ENCODE measurements at places on chromosomes 5 and 9.

GRCh38 chr9:35798658-35799374 lies 7.4 kb downstream of the NPR2 start:
- no peak for DNase-seq

DNA sequence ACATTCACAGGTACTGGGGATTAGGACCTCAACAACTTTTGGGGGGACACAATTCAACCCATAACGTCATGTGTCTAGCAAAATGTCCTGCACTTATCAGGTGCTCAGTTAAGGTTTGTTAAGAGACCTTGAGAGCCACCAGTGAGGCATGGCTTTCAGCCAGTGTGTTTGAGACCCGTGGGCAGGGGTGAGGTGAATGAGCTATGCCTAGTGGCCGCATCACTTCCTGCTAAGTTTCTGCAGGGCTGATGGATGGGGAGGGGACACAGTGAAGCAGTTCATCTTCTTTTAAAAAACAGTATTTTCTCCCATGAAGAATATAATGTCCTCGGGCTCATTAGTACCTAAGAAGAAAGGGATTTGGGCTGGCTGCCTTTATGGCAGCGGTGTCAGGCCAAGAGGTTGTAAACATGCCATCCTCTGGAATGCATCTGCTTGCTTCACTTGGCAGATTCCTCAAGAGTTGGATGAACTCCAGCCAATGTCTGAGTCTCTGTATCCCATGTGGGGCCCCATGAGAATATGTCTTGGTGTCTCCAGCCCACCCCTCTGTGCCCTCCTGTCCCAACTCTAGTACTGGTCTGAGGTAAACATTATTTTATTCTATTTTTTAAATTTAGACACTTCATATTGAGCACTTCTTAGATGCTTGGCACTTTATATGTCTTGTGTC lies 282.2 kb downstream of the CWC27 start:
- no peak for DNase-seq

- DNase-seq: no peak
Measured at GRCh38 chr5:50415912-50416311, 25.2 kb downstream of the EMB start.

DNA sequence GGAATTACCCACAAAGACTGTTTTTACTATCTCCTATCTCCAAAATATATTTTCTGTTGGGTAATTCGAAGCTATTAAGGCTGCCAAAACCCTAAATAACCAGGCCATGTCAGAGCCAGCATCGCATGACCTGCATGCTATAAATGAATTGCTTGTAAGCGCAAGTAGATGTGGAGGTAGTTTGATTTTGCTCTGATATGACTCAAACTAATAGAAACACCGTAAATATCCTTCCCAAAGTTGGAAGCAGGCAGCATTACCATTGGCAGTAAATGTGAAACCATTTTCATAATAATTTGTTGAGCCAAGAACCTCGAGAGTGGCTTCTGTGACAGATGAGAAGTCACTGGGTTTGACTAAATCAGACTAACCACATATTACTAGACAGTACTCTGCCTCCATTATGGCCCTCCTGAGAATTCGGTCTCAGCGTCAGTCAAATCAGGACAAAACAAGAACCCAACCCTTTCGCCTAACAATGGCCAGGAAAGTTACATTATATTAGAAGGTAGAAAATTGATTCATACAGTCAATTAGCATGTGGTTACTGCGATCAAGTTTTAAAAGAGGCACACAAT lies 289.8 kb downstream of the SPOCK1 start:
- DNase-seq: no peak

- DNase-seq: no peak
Measured at GRCh38 chr9:137279741-137280473, 2.4 kb downstream of the TOR4A start.

- DNase-seq: no peak
Measured at GRCh38 chr9:81082221-81082620, 607.1 kb downstream of the TLE1 start.

All from stimulated activated CD4-positive, alpha-beta T cell treated with anti-CD3 and anti-CD28 coated beads, TNF-alpha, amount 100 ng/mL, for 1 hour (primary cell).